ENCODE measurements at places on chromosomes 6 and 20.

- no peak for DNase-seq
These were observed 329.3 kb downstream of the NRN1 start for GRCh38 chr6:5677219-5678000.

GRCh38 chr20:36632487-36633284, 13.3 kb downstream of the SLA2 start:
- no peak for DNase-seq

- no peak for DNase-seq
These were observed 34.9 kb downstream of the KLHL31 start for GRCh38 chr6:53630533-53631226.

GRCh38 chr20:33490023-33490933, at the start of gene CBFA2T2:
Gene CBFA2T2, plus strand, starts transcription at chr20:33490096. Its CDS starts 172 bp downstream, at chr20:33490268.
- DNase-seq, result no peak

- DNase-seq, result no peak
These were observed 33.8 kb downstream of the SERPINB6 start for GRCh38 chr6:2937627-2938003.

DNA sequence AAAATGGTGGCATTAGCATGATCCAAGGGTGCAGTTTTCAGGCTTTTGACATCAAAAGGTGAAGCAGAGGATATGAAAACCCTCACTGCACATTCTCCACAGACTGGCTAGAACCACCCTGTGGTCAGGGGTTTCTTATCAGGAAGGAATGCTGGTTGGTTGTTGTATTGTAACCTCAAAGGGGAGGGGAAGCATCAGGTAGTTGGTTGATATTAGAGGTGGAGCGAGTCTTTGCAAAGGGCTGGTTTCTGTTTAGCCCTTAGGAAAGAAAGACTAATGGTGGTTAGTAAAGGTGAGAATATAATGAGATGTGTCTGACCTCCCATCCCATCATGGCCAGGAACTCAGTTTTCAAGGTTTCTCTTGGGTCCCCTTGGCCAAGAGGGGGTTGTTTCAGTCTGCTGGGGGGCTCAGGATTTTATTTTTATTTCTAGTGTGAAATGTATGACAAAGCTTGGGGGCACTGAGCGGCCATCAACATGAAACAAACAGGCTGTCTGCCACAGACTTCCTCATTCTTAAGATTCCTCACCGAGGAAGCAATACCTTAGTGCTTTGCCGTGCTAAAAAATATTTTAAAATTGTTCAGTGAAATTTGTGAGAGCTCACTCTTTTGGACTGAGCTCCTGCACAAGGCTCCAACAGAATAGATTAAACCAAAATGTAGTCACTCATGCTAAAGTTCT, 47.5 kb upstream of the PROKR2 start:
- DNase-seq, result no peak

- no peak for DNase-seq
These were observed 2.8 kb downstream of the TBPL1 start for GRCh38 chr6:133955582-133956415.

GRCh38 chr6:63947792-63948529, 312.4 kb downstream of the PHF3 start:
- DNase-seq, result no peak

GRCh38 chr6:47094241-47094925, 52.3 kb upstream of the ADGRF1 start:
- DNase-seq, result no peak

DNA sequence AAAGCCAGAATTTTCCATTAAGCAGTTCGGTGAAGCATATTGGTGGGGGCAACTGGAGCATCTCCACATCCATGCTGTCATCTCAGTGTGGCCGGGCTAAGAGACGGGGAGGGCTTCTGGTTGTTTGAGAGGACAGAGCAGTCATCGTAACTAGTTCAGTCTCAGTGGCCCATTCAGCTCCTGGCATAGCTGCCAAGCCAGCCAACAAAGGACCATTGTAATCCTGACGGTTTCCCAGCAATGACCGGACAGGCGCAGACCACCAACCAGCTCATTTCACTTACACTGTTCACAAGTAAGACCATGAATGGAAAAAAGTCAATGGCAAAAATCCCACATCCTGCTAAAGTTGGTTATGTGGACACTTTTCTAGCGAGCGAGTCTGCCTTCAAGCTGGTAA, 14.9 kb upstream of the HDDC2 start:
- DNase-seq, result no peak

GRCh38 chr6:102742028-102742427, 1348.5 kb downstream of the GRIK2 start:
- no peak for DNase-seq

DNA sequence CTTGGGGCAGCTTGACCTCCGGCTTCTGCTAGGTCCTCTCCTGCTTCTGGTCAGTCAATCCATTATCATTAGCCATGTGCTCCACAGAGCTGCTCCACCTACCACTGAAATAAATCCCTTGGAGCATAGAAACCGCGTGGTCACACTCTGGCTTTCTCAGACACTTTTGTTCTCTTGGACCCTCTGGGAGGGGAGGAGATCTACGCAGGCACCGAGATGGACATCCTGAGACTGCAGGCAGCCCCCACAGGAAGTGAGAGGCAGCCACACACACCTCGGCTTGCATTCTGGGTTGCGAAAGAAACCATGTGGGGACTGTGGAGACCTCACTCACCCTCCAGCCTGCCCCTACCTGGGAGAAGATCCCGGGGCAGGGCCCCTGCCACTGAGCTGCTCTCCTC, 79.5 kb downstream of the FYN start:
- DNase-seq, result peak; percentile 42

DNA sequence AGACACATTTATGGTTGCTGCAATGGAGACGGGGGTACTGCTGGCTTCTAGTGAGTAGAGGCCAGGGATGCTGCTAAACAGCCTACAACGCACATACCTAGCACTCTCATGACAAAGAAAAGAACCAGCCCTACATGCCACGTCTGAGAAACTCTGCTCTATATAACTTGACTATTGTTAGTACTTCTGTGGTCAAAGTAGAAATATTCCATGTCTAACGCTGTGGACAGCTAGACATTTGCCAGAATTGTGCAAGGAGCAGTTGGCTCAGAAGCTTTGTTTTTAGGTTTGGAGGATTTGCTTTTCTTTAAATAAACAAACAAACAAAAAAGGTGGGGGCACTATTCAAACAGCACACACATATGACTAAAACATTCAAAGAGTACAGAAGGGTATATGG, 20.5 kb downstream of the UBE2V1 start:
- DNase-seq, result no peak

DNA sequence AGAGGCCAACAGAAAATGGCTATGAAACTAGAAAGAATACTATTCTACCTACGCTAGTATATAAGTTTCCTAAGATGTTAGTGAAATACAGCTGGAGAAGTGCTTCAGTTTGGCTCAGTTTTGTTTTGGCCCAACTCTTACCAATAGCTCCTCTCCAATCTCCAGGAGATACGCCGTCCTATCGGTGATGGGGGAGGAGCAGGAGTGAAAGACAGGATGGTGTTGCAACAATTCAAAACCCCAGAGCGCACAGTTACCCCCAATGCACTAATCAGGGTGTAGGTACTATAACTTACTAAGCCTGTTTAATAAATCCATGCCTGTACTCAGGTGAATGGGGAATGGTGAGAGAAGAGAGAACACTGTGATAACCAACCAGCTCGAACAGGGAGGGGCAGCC, 24.2 kb upstream of the RAB23 start:
- no peak for DNase-seq

GRCh38 chr20:19616081-19616480, 142.0 kb upstream of the RIN2 start:
- no peak for DNase-seq

DNA sequence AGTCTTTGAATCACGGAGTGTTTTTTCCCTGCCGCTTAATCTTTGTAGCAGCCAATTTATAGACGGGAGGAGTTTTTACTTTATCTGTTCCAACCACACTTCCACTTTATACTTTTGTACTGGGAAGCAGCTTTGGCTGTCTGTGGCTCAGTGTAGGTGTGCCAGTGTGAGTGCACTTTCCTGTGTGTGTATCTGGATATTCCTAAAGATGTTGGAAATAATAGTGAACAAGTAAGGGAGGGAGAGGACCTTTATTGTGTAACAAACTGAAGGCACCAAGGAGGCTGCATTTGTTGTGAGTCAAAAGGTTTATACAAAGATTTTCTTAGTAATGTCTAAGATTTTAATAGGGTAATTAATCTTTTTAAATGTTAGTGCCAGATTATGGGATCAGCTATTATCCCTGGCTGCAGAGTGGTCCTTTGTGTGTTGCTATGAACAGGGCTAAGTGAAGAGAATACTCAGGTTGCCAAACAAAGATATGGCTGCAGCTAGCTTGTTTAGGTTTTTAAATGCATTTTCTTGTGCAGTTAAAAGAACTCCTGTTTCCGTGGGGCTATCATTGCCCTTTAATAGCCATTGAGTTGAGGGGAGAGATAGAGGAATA, 226.3 kb downstream of the RNF144B start:
- no peak for DNase-seq

Data from activated CD8-positive, alpha-beta memory T cell treated with anti-CD3 and anti-CD28 coated beads, Interleukin-2, amount 50 U/mL, for 4 hours (primary cell).